ENCODE measurements at places on chromosomes 2 and 18.

GRCh38 chr2:1769703-1770422, 25.5 kb upstream of the PXDN start:
- no peak for DNase-seq

GRCh38 chr2:143140864-143141661, 11.8 kb downstream of the ARHGAP15 start:
- DNase-seq, result no peak

DNA sequence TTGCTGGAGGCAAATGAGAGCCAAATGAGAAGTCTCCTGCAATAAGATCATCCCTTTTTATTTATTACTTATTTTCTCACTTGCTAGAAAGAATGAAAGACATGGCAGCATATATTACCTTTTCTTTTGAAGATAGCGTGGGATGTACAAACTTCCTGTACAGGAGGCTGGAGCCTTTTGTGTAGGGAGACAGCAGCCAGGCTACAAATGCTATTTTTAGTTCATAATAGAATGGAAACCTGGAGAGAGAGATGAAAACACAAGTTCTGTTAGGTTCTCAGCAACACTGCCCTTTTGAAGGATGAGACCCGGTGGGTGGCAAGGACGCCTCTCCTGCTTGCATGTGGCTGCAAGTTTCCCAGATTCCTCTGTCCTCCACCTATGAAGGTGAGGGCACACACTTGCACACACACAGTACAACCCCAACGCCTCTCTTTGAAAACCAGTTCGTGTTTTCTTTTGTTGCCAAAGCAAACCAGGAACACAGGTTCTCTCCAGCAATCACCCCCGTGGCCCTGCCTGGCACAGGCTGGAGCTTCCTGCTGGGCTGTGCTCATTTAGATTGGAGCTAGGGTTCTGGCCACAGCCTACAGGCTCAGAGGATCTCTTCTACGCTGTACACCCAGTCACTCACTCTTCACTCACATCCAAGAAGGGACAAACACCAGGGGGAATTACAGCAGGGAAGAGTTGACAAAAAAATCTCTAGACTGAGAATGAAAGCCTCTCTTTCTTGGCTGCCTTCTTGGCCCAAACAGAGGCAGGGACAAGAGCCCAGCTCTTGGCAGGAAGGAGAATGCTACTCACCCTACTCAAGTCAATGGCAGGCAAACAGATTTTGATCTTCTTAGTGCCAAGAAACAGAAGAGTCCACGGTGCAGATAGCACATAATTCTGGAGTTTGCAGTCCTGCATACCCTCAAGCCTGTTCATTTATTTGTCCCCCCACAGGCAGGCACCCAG, 55.6 kb downstream of the MRPL35 start:
- DNase-seq, result no peak

DNA sequence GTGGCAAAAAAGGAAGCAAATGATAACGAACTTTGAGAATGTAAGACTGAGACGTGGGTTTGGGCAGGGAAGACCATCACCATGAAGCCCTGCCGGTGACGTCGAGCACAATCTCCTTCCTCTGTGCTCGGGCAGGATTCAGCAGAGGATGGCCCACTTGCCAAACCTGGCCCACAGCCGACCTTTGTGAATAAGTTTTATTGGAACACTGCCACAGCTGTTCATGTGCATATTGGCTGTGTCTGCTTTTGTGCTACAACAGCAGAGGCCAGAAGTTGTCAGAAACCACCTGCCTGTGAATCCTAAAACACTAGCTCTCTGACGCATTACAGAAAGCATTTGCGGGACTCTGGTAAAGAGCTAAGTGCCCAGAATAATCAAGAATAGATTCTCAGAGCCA, 223.9 kb downstream of the MYT1L start:
- no peak for DNase-seq

DNA sequence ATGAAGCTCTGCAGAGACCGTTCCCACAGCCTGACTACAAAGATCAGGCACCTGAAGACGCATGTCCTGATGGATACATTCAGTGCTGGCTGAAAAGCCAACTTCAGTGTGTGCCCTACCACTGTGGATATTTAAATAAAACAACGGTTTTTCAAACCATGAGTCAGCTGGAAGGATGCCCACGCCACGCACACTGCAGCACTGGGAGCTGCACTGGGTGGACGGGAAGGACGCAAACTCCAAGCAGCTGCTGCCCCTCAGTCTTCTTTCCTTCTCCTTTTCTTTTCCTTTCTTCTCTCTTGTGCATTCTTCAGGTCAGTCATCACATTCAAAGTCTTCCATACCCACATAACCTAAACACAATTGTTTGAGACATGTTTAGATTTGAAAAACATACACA, 7.9 kb downstream of the TMEM18 start:
- no peak for DNase-seq

GRCh38 chr2:1709946-1710560, 34.3 kb downstream of the PXDN start:
- no peak for DNase-seq

- DNase-seq, result no peak
Measured at GRCh38 chr18:37787452-37787851, 221.9 kb upstream of the CELF4 start.

- no peak for DNase-seq
Measured at GRCh38 chr18:13207294-13207693, 11.3 kb upstream of the LDLRAD4 start.

DNA sequence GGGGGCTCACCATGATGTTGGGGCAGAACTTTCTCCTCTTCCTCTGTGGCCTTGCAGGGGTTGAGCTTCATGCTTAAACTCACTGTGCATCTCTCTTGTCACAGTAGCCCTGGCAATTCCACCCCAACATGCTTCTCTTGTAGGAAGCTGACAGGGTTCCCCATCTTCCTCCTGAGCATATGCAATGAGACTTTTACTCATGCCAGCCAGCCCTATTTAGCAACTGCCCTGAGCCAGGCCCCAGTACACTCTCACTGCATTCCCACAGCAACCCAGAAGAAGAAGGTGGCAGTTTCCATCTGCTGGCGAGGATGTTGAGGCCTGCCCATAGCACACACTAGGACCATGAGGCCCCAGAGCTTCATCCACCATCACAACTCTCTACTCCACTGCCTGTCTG, 72.2 kb upstream of the TEX51 start:
- DNase-seq, result no peak

DNA sequence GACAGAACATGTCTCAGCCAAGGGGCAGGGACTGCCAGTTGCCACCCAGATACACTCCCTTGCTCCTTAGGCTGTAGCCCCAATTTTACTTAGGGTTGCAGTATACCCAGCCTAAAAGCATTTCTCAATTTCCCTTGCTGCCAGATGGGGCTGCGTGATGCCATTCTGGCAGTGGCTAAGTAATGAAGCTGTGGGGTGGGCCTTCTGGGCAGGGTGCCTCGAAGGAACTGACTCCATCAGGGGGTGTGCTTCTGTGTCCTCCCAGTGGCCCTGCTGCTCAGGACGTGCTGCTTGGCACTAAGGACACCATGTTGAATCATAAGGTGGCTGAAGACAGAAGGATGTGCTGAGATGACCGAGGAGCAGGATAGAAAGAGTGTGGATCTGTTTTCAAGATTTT, 74.2 kb downstream of the VWA3B start:
- DNase-seq, result no peak

DNA sequence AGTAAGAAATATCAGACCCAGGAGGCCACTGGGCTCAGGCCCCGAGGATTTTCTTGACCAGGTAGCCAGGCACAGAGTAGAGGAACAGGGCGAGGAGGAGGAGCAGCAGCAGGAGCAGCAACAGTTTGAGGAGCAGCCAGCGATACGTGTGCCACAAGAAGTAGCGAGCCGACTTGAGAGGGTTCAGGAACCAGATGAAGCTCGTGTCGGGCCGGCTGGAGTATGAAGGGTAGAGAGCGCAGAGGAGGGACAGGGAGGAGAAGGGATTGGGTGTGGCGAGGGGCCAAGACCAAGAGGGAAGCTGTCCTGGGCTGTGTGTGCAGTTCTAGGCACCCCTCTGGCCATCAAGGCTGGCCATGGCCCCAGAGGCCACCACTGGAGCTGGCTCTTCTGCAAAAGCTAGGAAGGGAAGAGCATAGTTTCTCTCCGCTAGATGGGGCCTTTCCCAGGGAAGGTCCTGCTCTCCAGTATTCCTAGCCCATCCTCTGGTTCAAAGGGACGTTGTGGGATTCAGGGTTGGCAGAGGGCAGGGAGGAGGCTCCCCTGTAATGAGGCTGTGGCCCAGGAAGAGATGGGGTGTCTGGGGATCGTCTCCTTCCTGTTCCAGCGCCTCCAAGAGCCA, 17.8 kb downstream of the OTOF start:
- no peak for DNase-seq

DNA sequence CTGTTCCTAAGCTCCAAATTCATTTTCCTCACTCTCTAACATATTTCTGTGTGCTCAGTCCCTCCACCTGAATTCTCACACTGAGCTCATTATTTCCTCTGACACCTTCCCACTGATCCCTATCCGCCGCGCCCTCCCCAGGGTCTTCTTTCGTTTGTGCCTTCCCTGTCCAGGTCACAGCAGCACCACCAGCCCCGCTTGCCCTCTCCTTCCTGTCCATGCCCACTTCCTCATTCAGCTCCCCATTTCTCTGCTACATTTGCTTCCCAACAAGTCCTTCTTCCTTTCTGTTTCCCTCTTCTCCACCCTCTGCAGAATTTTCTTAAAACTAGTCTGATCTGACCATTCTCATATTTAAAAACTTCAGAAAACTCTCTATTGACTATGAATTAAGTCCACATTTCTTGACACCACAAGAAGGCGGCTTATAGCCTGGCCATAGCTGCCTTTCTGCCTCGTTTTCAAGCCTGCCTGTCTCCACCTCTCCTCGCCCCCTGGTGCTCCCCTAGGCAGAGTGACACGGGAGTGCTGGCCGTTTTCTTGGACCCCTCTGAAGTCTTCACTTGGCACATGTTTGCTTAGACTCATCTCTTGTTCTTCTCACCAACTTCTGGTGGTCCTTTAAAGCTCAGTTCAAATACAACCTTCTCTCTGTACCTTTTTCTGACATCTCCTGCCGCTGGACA, 138.7 kb upstream of the BOD1L2 start:
- DNase-seq, result no peak

DNA sequence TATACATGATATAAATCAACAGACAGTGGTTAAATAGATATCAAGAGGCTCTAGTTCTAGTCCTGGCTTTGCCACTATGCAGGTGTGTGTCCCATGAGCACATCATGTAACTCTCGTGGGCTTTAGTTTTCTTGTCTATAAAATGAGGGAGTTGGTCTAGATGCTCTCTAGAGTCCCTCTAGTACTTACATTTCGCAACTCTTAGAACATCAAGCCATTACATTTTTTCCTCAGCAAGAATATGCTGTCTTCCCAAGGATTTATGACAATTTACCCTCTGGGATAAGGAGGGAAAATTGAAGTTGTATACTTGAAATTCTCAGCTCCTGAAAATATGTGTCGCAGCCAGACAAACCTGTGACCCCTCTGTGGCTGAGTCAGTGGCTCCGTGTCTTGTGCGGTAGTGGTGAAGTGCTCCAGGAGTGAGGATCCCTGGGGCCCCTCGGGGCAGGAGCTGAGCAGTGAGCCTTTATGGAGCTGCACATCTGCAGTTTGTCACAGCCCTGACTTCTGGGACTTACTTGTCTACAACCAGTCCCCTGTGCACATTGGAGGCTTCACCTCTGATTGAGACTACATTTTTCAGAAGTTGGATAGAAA, 6.8 kb downstream of the PKP4 start:
- DNase-seq, result no peak

- no peak for DNase-seq
Measured at GRCh38 chr18:58140387-58141325, 96.6 kb downstream of the NEDD4L start.

GRCh38 chr2:7024261-7024660, 107.0 kb downstream of the RNF144A start:
- no peak for DNase-seq

DNA sequence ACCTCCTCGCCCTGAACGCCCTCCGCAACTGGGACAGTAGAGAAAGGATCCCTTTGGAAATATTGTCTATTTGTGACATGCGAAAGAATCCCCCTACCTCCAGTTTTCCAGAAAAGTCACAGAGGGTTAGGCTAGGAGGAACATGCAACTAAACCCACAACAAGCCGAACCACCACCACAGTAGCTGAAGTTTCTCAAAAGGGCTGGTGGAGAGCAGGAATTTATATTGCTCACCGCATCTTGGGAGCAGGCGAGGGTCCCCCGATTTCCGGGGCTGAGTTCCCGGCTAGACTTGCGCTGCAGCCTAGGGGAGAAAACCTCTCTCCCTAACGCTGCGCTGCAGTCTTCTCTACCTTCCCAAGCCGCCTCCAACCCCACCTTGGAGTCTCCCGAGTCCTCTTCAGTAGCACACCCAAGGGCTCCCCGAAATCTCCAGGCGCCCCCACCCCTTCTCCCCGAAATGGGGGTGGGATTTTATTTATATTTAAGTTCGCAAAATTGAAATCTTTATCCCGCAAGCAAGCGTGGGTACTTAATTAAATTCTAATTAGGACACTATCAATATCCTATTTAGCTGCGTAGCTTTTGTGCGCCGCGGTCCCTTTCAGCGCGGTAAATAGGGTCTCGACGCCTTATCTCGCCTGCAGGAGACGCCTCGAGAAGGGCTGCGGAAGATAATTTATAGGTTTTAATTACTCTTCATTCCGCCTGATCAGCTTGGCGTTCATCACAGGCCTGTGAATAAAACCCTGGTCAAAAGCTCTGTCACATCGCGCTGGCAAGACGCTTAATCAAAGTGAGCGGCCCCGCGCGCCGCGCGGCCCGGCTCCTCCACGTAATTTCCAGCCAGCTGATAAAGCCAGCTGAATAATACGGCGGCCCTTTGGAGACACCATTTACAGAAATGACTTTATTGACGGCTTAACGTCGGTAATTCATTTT, 2.0 kb upstream of the EN1 start:
- DNase-seq, result no peak

DNA sequence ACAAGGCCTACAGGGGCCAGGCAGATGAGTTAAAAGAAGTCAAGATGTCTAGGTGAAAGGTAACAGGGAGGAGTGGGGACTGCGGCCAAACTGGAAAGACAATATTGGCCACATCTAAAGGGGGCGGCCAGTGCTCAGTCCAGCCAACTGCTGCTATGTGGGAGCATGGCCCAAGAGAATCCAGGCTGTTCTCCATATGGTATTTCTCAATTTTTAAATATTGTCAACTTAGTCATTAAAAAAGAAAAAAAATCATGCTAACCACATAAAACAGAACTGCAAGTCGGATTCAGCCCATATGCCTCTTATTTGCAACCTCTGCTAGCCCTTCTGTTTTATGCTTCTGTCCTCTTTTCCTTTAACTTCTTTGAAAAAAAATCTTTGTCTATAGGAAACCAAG, 14.8 kb downstream of the TRABD2A start:
- no peak for DNase-seq

- DNase-seq, result no peak
Measured at GRCh38 chr18:3916082-3916481, 466.1 kb downstream of the TGIF1 start.

DNA sequence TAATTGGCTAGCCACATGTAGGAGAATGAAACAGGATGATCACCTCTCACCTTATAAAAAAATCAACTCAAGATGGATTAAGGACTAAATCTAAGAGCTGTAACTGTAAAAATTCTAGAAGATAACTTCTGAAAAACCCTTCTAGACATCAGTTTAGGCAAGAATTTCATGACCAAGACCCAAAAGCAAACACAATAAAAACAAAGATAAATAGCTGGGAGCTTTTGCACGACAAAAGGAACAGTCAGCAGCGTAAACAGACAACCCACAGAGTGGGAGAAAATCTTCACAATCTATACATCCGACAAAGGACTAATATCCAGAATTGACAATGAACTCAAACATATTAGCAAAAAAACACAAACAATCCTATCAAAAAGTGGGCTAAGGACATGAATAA, 316.3 kb downstream of the METTL4 start:
- no peak for DNase-seq

GRCh38 chr2:160753331-160753654, 259.7 kb upstream of the RBMS1 start:
- no peak for DNase-seq

All from right renal cortex interstitium (tissue), 3 donors.